Activated CD4-positive, alpha-beta T cell treated with anti-CD3 and anti-CD28 coated beads, Interleukin-2, amount 10 ng/mL, durations not matched to agents 24 days and 14 days (primary cell): ENCODE measurements at places on chromosomes 5 and 9.

- DNase-seq, result no peak
These were observed 14.6 kb upstream of the SETX start for GRCh38 chr9:132369421-132369820.

GRCh38 chr9:79824265-79824664 lies 252.5 kb downstream of the TLE4 start:
- peak; percentile 56 for DNase-seq

- no peak for DNase-seq
These were observed 29.3 kb downstream of the PRELID2 start for GRCh38 chr5:145805819-145806218.

DNA sequence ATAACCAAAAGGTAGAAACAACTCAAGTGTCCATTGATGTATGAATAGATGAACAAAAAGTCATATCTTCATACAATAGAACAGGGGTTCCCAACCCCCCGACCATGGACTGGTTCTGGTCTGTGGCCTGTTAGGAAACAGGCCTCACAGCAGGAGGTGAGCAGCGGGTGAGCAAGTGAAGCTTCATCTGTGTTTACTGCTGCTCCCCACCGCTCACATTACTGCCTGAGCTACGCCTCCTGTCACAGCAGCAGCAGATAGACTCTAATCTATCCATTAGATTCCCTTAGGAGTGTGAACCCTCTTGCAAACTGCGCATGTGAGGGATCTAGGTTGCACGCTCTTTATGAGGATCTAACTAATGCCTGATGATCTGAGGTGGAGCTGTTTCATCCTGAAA lies 478.0 kb downstream of the BRINP1 start:
- DNase-seq, result no peak

DNA sequence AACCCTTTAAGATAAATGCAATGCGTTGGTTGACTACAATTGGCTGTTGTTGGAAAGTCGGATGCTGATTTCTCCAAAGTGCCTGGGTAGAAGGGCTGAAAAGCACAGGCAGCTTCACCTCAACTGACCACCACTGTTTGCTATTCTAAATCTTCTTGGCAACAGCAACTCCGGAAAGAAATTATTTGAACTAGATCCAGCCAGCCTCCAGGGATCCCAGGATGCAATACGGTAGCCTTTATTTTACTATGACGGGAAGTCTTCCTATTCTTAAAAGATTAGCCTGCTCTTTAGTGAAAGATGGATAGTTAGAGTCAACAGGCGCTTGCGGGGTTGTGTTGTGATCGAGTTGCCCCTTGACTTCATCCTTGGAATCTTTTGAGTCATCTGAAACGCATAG lies 78.6 kb upstream of the KLF9 start:
- DNase-seq, result no peak

GRCh38 chr9:73719660-73720059 lies 568.0 kb downstream of the ANXA1 start:
- no peak for DNase-seq

DNA sequence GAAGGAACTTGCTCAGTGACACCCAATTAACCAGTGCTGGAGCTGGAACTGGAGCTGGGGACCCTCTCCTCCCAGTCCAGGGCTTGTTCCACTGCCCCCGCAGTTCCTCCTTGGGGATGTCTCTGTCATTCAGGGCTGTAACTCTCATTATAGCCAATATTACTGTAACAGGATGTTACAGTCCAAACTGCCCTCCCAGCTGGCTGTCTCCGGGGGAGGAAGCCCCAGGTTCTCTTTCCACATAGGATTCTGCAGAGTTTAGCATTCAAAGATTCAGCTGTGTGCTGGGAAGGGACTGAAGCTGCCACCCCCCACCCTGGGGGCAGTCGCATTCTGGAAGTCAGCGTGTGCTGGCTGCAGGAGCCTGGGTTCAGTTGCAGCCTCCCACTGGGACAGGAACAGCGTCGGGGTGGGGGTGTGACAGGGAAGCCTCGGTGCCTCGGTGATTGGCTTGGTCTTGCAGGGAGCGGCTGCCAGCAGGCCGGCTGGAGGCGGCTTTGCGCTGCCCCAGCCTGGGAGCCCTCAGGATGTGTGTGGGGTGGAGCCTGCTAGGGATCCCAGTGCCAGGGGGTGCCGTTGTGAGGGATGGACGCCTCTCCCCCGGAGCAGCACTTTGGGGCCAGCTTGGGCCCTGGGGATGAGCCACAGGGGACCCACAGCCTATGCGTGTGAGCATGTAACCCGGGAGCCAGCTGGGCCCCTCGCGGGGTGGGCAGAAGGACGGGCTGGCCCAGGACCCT lies 101.1 kb downstream of the RGS3 start:
- no peak for DNase-seq

- no peak for DNase-seq
These were observed 20.3 kb upstream of the MSH3 start for GRCh38 chr5:80634193-80634592.

GRCh38 chr5:77644371-77645157 lies 6.1 kb upstream of the OTP start:
- no peak for DNase-seq

DNA sequence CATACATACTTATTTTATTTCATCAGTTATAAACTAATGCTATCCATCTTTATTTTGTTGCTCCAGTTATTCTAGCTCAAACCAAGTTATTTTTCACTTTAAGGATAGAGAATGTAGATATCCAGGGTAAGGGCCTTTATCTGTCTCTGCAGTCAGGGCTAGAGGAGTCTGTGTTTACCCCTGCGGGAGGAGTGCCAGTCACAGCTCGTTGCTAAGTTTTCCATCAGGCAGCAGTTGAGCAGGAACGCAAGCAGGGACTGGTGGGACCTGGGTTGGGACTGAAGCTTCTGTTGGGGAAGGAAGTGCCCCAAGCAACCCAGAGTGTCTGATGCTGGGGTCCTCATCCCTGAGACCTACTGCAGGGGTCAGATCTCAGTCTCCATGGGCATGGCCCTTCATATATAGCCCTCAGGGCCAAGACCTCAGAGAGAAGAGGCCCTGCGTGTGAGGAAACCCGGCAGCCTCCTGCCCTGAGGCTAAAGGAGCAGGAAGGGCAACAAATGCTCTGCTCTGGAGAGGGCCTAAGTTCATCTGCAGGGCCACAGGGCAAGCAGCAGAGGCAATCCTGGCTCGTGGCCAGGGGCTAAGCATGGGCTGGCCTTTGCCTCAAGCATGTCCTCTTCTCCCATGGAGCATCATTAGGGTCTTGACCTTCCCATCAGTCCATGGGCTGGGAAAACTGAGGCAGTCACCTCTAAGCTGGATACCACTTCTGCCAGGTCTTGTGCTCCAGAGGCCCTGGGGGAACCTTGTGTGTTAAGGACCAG lies 6.6 kb downstream of the SLC22A4 start:
- no peak for DNase-seq

- no peak for DNase-seq
These were observed 2039.9 kb downstream of the EFNA5 start for GRCh38 chr5:105630803-105631202.

DNA sequence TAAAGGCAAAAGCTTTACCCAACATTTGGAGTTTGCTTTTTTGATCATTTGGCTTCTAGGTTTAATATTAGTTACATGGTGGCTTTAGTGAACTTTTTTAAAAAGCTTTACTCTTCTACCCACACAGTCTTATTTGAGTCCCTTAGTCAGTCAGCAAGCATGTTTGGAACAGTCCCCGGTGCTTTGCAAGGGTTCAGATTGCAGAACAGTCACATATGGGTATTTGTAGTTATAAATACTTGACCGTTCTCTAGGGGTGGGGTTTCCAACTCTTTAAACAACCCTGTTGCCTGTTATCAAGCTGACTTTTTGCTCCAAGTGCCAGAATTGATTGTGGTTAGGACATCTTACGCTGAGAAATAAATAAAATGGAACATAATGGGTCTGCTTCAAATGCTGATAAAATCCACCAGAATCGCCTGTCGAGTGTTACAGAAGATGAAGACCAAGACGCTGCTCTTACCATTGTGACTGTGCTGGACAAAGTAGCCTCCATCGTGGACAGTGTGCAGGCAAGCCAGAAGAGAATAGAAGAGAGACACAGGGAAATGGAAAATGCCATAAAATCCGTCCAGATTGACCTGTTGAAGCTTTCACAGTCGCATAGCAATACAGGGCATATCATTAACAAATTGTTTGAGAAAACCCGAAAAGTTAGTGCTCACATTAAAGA lies at the start of gene CAVIN4:
TSS of gene CAVIN4 (plus strand) at position 304 of the 673 bp plus-strand sequence. CDS start at position 369, 65 bp downstream.
- DNase-seq, result no peak

DNA sequence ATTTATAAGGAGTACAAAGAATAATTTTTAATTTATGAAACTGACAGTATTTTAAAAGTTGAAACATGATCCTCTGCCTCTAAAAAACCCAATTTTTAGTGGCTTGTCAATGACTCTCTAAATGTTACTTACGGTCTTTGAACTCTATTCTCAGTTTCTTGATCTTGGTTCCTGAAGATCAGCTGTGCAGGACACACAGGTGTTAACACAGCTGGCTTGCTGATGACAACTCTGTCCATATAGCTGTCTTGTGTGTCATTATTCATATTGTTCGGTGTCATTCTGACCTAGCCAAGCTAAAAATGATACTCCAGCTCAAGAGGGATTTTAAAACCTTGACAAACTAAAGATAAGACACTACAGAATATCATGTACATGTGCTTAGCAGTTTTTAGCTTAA lies 314.5 kb downstream of the CCDC171 start:
- DNase-seq, result no peak

DNA sequence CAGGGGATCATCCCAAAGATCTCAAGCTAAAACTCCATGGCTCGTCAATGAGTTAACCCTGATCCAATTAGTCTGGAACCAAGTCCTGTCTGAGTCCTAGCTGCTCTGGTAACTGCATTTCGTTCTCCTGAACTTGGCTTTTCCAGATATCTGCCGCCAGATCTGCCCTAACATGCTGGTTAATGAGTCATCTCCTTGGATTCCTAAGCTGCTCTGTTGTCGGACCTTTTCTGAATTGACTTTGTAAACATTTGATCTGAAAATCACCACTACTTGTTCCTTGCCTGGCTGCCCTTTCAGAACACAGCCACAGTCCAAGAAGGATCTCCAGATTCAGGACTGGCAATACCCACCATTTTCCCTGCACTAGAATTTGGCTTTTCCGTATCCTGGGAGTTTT lies 473.0 kb downstream of the ZSWIM6 start:
- no peak for DNase-seq

- DNase-seq, result no peak
These were observed 930.0 kb upstream of the PTPRD start for GRCh38 chr9:11542781-11543180.

DNA sequence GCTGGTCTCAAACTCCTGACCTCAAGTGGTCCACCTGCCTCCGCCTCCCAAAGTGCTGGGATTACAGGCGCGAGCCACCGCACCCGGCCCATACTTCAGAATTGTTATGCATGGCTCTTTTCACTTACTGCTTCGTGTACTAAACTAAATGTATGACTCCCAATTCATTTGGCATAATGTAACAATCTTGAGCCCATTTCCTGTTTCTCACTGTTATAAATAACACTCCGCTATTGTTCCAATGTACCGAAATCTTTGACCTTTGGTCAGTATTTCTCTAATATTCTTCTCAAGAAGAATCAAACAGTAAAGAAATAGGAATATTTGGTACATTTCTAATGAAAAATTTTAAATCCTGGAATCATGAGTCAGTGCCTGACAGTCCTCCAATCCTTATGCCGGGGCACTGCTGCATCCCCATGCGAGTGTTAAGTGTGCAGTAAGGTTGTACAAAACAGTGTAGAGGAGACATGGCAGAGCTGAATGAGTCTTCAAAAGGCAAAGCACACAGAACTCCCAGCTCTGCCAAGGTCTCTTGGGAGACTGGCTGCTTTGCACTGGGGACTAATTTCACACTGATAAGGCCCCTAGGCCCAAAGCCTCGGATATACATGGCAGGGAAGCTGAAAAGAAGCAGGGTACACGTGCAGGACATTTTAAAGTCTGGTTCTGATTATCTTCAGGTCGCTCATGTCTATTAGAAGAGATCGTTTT lies 58.4 kb downstream of the HABP4 start:
- no peak for DNase-seq

- DNase-seq, result no peak
These were observed 28.8 kb downstream of the IL12B start for GRCh38 chr5:159301466-159301865.

- no peak for DNase-seq
These were observed 269.8 kb upstream of the RGMB start for GRCh38 chr5:98503616-98504015.

DNA sequence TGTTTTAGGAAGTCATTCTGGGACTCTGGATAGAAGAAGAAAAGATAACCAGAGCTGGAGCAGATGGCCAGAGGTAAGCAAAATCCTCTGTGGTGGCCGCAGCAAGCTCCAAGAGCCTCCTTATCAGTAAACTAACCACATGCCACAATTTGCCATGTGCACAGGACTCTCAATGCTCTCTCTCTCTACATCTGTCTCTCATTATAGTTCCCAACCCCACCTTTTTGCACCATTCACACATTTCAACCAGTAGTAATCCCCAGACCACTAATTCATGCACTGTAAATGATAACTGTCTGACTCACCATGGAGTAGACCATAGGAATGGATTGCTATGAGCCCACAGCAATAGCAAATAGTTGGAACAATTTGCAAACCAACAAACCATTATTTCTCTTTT lies 526.1 kb downstream of the TLR4 start:
- DNase-seq, result no peak

DNA sequence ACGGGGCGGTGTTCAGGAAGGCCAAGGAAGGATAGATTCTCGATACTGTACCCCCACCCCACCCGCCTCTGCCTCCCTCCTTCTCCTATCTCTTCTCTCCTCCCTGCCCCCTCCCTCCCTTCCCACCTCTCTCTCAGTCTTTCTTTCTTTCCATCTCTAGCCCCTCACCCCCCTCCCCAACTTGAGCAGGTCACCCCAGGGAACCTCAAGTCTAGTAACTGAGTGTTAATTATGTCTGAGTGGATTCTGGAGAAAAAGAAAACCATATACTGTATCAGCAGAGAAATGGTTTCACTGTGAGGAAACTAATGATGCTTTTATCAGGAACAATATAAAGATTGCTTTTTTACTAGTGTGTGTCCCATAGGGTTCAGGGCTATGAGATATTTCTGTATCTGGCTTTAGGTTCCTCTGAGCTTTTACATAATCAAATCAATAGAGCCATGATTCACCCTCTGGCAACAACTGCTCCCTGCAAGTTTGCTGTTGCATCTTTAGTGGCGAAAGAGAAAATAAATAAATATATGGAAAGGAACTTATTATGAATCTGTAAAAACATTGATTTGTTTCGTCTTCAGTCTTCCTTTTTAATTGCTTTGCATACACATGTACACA lies 639.7 kb downstream of the CCDC171 start:
- DNase-seq, result no peak

- DNase-seq, result no peak
These were observed 286.1 kb downstream of the IRX2 start for GRCh38 chr5:2465383-2465782.

DNA sequence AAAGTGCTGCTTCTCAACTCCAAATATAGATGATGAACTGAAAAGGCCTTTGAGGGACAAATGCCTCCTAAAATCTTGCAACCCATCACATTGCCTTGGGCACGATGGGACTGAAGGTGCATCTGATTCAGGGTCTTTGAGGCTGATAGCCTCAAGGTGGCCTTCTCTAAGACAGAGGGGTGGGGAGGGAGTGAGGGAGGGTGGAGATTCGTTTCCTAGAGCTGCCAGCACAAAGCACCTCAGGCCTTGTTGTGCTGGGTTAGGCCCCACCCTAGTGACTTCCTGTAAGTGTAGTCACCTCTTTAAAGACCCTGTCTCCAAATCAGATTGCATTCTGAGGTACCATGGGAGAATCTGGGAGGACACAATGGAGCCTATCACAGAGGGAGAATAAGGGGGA lies 57.1 kb downstream of the BARX1 start:
- DNase-seq, result peak; percentile 67

GRCh38 chr5:139700711-139701055 lies 52.5 kb downstream of the CXXC5 start:
- DNase-seq, result no peak

GRCh38 chr9:115422932-115423440 lies 305.0 kb upstream of the TNC start:
- no peak for DNase-seq

GRCh38 chr5:82796643-82797416 lies 280.4 kb downstream of the TMEM167A start:
- no peak for DNase-seq
